ENCODE measurements at places on chromosomes 12 and 14.

DNA sequence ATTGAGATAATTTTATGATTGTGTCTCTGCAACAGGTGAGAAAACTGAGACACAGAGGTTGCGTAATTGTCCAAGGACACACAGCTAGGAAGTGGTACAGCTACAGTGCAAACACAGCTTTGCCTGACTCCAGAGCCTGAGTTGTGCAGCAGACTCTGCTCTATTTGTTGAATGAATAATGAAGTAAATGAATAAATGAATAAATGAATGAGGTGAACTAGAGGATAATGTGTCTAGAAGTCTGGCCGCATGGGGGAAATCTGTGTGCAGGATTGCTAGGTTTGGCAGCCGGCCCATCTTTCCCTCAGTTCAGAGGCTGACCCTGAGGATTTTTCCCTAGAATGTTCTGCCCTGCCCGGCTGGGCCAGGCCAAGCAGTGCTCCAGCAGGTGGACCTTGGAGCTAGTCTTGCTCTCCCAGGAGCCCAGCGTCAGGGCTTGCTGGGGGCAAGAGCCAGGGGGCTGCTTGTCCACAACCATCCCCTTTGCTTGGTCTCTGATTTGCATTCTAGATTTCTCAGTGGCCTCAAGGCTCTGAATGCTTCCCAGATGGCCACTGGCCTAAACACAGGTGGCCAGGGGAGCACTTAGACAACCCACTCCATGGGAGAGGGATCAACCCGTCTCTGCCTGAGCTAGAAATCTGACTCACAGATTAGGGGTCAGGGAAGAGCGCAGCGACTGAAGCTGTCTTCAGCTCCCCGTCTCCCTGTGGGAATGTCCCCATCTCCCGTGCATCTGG lies 225.2 kb downstream of the C12orf75 start:
- no peak for DNase-seq

GRCh38 chr12:21828779-21829178 lies 54.3 kb upstream of the KCNJ8 start:
- DNase-seq: no peak

DNA sequence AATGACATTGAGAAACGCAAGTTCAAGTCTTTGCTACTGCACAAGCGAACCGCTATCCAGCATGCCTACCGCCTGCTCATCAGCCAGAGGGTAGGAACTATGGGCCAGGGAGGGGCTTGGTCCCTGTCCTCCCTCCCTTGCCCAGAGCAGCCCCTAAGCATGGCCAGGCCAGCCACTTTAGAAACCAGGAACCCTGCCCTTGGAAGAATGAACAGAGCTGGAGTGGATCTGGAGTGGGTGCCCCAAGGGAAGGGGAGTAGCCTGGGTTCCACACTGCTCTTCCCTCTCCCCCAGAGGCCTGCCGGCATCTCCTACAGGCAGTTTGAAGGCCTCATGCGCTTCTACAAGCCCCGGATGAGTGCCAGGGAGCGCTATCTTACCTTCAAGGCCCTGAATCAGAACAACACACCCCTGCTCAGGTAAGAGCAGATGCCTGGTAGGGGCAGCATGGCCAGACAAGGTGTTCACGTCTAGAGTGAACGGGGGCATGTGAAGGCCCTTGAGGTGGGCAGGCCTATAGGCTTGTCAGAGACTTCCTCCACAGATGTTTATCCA lies 55.8 kb downstream of the TPCN1 start:
- no peak for DNase-seq

DNA sequence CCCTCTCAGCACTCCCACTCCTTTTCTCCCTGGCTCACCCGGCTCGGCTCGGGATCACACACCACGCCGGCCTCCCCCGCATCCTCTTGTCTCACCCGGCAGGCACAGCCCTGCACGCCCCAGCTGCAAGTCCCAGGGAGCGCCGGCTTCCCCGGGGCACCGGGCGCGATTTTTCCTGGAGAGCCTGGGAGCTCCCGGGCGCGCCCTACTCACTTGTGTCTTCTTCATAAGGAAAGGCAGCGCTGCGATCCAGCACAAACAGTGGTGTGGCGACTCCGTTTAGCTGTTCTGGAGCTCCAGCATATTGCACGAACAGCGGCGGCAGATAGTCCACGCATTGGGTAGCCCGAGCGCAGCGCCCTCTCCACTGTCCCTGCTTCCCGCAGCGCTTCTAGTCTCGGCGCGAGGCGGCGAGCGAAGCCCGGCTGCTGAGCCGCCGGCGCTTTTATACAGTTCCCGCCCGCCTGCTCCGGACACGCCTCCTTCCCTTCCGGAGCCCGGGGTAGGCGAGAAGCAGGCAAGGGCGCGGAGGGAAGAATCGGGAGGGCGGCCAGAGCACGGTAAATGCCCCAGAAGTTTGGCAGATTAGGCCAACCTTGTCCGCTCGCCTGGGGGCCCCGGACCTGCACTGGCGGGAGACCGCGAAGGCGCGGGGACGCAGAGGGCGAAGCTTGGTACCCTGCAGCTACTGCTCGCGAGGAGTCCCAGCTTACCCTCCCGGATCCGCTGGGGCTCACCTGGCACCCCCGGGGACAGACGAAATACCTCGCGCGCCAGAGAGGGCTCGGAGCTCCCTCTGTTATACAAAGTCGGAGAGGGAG lies at the start of gene KITLG:
Gene KITLG, minus strand, starts transcription at position 421 of the 821 bp plus-strand sequence. Its CDS starts 193 bp downstream, at position 228.
- no peak for DNase-seq

GRCh38 chr14:93155667-93156066 lies 29.0 kb downstream of the MOAP1 start:
- DNase-seq: no peak

DNA sequence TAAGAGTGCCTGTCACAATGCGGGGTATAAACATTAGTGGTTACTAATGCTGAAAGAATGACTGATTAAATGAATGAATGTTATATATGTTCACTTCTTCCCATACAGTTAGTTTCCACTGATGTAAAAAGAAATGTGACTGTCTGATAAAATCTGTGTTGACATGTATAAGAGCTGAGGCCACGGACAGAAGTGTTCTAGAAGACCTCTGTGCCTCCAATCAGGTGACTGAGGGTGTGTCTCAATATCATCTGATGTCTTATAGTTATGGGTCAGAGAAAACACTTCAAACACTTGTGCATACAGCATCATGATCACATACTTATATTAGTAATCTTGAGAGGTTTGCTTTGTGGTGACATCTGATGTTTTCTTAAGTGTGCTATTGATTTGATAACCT lies 183.4 kb downstream of the TTC7B start:
- no peak for DNase-seq

GRCh38 chr12:6468283-6468575 lies 2.2 kb downstream of the VAMP1 start:
- DNase-seq: no peak

DNA sequence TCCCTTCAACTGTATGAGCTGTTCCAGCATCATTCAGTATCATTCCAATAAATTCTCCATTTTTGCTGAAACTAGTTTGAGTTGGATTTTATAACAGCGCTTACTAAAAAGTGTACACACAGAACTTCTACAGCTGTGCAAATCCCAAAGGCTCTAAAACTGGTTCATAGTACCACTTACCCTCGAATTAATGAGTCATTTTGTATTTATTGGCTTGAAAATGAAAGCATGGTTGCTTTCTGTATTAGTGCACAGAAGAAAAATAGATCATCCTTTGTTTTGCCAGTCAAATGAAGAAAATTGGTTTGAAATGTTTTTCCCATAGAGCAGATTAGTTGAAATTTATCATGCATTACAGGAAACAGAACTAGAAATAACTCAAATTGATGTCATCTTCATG lies 268.3 kb upstream of the CPNE8 start:
- DNase-seq: no peak

DNA sequence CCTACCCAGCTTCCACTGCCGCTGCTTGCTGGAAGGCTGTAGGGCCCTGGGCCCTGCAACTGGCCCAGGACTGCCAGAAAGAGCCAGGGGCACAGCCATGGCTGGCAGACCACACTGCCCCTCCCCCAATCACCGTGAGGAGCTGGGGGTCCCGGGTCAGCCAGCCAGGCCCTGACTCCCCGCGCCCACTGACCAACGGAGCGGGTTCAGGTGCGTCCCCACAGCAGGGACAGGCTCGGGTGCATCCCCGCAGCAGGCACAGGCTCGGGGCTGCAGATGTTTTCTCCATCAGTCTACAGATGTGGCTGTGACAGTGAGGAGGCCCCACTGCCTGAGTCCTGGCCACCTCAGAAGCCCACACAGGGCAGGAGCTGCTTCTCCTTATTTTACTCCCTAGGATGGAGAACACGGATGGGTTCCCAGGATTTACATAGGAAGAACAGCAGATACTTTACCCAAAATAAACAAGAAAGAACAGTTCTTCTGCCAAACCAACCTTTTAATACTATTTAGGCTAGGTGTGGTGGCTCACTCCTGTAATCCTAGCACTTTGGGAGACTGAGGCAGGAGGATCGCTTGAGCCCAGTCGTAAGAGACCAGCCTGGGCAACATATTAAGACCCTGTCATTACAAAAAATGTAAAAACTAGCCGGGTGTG lies 61.1 kb downstream of the TESC start:
- DNase-seq: no peak

DNA sequence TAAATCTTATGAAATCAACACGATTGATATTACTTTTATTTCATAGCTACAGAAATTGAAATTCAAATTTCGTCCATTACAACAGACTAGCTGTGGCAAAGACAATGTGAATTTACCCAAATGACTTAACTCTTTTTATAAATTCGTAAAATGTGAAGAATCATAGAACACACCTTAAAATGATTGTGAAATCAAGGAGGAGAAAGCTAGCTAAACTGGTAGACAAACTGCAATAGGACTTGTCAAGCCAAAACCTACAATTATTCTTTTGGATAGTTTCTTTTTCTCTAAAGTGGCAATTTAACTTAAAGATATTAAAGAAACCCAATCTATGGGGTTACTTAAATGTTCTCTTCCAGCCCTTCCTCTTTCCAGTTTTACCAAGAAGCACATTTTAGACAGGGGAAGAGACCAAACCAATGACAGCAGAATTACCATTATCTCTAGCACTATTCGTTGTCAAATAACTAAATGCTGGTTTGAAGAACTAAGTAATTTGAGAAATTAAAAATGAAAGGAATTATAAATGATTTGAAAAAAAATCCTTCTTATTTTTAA lies 807 bp upstream of the SLC16A7 start:
- no peak for DNase-seq

All from stimulated activated CD4-positive, alpha-beta T cell treated with anti-CD3 and anti-CD28 coated beads, TNF-alpha, amount 100 ng/mL, for 1 hour (primary cell).